NCI-H1092 (cell line): ENCODE measurements at places on chromosomes 6 and 20.

DNA sequence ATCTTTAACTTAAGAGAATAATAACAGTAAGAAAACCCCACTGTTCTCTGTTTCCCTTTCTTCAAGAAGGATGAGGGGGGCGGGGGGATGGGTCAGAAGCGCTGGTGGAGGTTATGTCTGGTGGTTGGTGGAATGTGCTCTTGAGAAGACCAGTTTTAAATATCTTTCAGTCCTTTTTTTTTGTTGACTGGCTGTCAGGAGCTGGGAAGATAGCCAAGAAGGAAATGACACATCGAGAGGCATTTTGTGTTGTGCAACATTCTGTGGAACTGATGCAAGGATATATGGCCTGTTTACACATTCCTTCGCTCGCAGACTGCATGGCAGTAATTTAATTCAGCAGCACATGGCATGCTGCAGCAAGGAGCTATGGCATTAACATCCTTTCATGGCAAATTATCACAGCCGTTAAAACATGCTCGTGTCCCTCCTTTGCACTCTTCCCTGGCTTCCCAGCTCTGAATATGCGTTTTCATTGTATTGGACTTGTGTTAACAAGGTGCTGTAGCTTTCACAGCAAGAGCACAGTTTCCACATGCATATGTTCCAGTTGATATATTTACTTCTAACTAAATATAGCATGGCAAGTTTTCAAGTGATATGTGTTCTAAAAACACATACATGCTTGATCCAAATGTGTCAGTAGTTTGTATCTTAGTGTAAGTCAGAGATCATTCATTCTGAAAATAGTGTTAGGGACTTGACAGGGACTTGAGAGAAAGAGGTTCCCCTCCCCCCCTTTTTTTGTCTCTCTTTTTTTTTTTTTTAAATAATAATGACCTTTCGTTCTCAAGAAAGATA is 68.2 kb upstream of the SUPT3H start:
- DNase-seq: no peak

DNA sequence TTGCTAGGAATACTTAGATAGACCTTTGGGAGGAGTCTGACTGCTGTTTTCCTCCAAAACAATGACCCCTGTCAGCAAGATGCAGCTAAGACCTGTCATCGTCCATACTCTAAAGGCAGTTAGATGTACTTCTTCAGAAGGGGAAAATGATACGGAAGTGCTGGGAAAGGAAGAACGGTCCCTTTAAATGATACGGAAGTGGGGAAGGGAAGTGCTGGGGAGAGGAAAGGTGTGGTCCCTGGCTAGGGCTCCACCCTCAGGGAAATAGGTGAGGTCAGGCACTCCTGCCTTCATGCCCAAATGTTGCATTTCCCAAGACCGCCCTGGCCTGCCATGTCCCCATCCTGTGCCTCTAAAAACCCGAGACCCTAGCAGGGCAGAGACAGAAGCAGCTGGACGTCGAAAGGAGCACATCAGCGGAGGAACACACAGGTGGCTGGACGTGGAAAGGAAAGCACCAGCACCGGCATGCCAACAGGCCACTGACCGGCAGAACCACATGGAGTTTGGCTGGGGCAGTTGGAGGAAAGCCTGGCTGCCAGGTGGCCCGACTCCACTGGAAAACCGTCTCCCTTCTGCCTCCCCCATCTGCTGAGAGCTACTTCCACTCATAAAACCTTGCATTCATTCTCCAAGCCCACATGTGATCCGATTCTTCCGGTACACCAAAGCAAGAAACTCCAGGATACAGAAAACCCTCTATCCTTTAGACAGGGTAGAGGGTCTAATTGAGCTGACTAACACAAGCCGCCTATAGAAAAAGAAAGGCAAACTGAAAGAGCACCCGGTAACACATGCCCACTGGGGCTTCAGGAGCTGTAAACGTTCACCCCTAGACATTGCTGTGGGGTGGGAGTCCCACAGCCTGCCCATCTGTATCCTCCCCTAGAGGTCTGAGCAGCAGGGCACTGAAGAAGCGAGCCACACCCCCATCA is 94.6 kb downstream of the FAXC start:
- no peak for DNase-seq

- DNase-seq: no peak
Measured at GRCh38 chr20:438571-439469, 23.5 kb downstream of the TBC1D20 start.

- DNase-seq: no peak
Measured at GRCh38 chr6:13433709-13434121, 53.7 kb downstream of the GFOD1 start.

GRCh38 chr6:120348926-120349325 is 985.4 kb downstream of the TBC1D32 start:
- no peak for DNase-seq

DNA sequence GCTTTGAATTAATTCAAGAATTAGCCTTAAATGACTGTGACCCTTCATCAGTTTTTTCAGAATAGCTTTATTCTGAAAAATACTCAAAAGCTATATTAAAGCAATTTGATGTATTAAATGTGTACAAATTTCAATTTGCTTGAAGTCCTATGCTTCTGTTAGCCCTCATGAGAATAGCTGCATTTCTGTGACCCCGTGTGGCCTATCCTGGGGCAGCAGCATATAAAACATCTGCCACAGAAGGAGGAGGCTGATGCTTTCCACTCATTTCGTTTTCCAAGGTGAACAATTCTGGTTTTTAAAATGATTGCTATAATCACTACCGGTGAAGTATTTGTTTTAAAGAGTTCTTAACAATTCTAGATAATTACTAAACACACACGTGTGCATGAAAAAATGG is 360.3 kb downstream of the BTBD9 start:
- DNase-seq: no peak

GRCh38 chr6:92147246-92147645 is 1272.1 kb downstream of the EPHA7 start:
- no peak for DNase-seq

DNA sequence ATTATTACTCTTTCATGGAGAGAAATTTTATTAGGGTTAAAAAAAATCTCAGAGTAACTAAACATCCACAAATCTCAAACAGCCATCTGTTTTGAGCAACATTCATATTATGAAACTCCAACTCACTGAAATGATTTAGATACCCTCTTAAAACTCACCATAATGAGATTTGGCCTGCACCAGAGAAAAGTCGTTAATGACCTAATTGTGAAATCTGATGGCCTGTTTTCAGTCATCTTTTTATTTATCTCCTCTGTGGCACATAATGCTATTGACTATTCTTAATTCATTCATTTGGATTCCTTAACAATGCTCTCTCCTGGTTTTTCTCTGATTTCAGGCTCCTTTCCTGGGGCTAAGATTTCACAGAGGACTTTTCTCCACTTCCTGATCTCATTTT is 192.7 kb downstream of the RNF144B start:
- DNase-seq: no peak

DNA sequence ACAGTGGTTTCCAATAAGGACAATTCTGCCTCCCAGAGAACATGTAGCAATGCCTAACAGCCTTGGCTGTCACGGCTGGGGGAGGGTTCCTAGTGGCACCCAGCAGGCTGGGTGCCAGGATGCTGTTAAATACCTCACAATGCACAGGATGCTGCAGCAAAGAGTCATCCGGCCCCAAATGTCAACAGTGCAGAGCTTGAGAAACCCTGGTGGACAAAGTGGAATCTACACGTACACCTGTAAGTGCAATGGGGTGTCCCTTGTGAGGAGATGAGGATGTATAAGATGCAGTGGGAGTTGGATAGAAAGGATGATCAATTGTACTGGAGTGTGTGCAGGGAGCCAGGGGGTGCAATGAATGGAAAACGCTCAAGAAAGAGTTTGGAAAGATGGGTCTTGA is 142.4 kb downstream of the FNDC1 start:
- DNase-seq: no peak

GRCh38 chr6:6844530-6844929 is 256.0 kb downstream of the LY86 start:
- no peak for DNase-seq
